ENCODE measurements at places on chromosomes 7 and 10.

DNA sequence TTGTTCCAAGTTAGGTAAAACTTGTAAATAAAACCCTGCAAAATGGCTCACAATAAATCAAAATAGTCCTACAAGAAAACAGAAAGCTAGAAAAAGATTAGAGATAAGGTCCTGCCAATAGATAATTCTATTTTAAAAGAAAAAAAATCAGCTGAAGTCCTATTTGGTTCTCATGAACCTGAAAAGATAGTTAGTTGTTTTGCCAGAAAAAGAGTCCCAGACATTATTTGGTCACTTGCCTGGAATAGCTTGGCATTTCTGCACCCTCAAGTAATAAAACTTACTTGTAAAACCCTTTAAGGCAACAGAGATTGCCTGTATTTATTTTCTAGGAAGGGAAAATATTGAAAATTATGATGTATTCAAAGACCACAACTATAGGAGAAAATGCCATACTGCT lies 47.7 kb downstream of the LRRN3 start:
- DNase-seq: no peak

DNA sequence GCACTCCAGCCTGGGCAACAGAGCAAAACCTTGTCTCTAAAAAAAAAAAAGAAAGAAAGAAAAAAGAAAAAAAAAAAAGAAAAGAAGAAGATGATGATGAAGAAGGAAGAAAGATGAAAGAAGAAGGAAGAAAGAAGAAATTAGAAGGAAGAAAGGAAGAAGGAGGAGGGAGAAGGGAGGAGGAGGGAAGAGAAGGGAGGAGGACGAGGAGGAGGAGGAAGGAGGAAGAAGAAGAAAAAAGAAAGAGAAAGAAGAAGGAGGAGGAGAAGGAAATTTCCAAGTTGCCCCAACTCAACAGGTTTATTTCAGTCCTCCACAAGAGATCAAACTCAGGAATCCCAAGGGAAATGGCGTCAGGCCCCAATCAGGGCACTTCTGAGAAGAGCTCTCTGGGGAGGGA lies 115.7 kb downstream of the ABLIM1 start:
- no peak for DNase-seq

- DNase-seq: no peak
These were observed 6.1 kb downstream of the LAT2 start for GRCh38 chr7:74215921-74216320.

DNA sequence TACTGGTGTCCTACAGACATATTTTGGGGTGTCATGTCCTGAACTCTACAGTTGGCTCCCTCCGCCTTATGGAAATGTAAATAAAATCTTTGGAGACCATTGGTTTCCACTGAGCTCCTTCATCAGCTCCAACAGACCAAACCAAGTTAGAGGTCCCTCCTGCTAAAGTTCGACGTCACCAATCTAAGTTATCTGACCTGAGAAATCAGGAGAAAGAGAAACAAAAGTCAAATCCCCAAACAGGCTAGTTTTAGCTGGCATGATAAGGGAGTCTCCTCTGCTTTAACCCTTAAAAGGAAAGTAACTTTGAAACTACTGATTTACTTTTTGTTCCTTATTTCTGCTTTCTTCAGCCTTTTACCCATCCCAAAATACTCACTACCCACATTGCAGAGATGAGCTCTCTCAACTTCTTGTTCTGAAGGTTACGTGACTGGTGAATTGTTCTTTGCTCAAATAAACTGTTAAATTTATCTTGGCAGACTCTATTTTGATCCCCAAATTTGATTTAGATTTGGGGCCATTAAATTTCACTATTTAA lies 39.9 kb downstream of the AVL9 start:
- DNase-seq: no peak

GRCh38 chr10:119367841-119368549 lies 160.6 kb downstream of the GRK5 start:
- DNase-seq: no peak

GRCh38 chr7:55946545-55946944 lies 5.1 kb upstream of the MRPS17 start:
- no peak for DNase-seq

DNA sequence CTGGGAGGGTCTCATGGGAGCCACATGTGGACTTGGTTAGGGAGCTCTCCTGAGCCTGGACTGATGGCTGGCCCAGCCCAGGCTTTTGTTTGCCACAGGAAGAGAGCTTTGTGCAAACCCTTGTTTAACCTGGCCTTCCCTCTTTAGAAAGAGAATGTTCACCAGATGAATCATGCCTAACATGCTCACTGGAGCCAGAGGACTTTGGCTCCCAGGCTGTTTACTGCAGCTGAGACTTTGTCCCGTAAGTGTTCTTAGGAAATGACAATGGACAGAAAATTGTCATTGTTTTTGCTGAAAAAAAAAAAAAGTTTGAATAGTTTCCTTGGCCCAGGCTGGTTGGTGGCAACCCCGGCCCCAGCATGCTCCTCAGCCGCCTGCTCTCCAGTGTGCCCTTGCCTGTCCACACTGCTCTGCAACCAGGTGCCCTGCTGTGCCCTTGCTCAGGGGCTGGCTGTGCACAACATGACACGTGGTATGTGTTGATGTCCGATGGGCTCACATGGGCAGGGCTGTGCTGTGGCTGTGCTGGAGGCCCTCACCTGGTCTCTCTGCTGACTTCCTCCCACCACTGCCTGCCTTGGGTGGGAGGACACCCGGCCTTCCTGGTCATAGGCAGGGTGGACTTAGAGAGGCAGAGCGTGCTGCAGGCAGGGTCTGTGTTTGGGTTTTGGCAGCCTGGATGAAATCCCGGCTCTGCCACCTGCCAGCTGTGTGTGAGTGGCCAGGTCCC lies 215.3 kb upstream of the ZNF32 start:
- DNase-seq: no peak

- DNase-seq: no peak
These were observed 89.7 kb upstream of the PRKAR2B start for GRCh38 chr7:106954840-106955239.

- no peak for DNase-seq
These were observed 60.2 kb upstream of the COMTD1 start for GRCh38 chr10:75295868-75296441.

- DNase-seq: no peak
These were observed 37.6 kb downstream of the C10orf105 start for GRCh38 chr10:71681977-71682376.

DNA sequence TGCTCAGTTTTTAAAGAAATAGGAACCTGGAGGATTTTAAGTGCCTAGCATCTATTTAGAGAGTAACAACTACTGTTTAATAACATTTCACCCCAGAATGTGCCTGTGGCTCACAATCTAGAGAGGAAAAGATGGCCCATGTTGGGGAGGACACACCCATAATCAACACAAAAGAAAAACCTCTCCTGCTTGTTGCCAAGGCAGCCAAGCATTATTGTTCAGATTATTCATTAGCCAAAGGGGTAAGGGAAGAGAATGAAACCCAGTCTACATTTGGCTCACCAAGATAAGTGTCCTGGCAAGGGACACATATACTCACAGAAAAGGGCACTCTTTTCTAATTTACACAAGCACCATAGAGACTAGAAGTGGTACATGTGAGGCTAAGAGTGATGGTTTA lies 17.7 kb upstream of the IFIT1B start:
- DNase-seq: no peak

- DNase-seq: no peak
These were observed 120.0 kb downstream of the SEMA3E start for GRCh38 chr7:83528925-83529423.

- DNase-seq: no peak
These were observed 216.3 kb downstream of the CHRM2 start for GRCh38 chr7:137084607-137085380.

DNA sequence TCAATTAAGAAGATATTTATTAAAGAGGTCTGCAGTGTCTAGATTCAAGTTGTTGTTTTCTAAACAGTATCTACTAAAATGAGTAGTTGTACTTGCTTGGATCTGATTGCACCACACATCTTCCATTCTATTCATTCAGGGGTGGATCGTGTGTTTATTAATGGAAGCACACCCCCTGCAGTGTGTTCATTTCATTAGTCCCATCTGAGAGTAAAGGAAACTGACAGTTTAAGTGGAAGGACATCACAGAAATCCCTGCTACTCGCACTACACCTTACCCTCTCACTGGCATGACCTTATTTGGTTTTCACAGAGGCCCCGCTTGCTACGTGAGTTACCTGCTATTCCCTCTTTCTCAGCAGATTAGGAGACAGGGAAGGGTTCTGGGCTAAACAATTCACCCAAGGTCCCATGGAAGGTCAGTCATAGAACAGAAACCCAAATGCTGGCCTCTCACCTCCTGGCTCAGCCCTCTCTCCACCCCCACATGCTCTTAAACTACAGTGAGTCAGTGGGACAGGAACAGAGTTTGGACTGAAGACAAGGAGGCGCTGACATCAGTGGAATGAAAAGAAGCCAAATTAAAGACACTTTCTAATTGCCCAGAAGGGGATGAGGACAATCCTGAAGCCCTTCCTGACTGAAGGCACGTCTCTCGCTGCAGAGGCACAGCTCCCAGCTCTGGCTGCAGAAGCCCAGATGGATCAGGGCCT lies 369.2 kb upstream of the NRP1 start:
- DNase-seq: no peak

DNA sequence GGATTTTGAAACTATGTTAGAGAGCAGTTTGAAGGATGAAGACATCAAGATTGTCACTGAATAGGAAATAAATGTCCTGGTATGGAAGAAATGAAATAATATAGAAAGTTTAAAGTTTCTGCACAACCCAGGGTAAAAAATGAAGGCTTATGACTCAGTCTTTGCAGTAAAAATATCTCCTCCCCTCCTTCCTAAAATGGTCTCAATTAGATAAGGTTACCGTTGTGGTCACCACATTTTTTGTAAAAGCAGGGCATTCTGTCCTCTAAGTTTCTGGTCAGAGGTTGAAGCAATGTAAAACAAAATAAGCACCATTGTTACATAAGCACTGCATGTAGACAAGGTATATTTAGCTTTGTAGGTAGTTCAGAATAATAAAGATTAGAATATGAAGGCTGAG lies 403.5 kb downstream of the SUGCT start:
- DNase-seq: no peak

GRCh38 chr7:31892099-31892829 lies 177.9 kb downstream of the PDE1C start:
- DNase-seq: no peak

- DNase-seq: no peak
These were observed 79.1 kb upstream of the MYL10 start for GRCh38 chr7:101708223-101708622.

- no peak for DNase-seq
These were observed 14.4 kb downstream of the NUDT1 start for GRCh38 chr7:2256306-2257045.

DNA sequence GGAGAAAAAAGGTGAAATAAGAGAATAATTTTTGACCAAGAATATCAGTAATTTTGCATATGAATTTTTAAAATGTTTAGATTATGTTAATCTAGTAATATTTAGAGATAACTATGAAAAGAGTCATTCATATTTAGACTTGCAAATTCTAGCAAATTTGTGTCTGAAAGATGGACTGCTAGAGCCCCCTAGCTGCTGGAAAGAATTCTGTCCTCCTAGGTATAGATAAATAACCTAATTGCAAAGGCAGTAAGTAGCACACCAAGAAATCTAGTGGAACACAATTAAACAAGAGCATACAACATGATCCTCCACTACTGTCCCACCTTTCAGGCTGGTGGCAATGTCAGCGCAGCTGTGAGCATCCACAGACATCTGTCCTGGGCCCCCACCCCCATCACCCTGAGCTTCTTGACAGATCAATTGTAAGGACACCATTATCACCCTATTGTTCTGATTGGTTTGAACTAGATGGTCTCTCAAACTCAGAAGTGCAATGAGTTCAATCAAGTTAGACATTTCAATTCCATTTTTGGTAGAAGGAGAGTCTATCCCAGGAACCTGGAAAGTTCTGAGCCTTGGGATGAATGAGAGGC lies 15.0 kb upstream of the GFRA1 start:
- no peak for DNase-seq

DNA sequence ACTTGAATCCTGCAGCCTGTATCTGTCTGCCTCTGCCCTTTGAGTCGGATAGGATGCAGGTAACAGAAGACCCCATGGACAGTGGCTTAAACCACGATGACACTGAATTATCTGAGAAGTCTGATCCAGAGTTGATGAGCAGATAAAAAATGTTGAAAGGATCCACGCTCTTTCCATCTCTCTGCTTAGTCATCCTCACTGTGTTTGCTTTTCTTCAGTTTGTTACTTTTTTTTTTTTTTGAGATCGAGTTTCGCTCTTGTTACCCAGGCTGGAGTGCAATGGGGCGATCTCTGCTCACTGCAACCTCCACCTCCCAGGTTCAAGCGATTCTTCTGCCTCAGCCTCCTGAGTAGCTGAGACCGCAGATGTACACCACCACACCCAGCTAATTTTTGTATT lies 36.9 kb upstream of the GOLGA7B start:
- no peak for DNase-seq

DNA sequence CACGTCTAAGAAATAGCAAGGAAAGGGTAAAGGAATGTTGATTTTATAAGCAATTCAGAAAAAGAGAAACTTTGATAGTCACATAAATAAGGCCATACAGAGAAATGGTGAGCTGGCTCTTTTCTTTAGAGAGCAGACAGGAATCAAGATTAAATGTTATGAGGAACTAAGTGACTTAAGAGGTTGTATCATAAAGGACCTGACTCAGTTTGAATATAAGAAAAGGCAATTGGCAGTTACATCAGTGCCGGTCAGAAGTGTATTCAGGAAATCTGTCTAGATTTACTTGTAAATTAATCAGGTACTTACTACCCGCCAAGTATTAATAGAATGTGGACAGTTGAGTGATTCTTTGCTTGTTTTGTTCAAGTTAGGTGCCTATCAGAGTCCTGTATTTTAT lies 2.1 kb downstream of the MRPL32 start:
- DNase-seq: no peak

GRCh38 chr7:82760074-82760473 lies 316.5 kb upstream of the CACNA2D1 start:
- DNase-seq: no peak

DNA sequence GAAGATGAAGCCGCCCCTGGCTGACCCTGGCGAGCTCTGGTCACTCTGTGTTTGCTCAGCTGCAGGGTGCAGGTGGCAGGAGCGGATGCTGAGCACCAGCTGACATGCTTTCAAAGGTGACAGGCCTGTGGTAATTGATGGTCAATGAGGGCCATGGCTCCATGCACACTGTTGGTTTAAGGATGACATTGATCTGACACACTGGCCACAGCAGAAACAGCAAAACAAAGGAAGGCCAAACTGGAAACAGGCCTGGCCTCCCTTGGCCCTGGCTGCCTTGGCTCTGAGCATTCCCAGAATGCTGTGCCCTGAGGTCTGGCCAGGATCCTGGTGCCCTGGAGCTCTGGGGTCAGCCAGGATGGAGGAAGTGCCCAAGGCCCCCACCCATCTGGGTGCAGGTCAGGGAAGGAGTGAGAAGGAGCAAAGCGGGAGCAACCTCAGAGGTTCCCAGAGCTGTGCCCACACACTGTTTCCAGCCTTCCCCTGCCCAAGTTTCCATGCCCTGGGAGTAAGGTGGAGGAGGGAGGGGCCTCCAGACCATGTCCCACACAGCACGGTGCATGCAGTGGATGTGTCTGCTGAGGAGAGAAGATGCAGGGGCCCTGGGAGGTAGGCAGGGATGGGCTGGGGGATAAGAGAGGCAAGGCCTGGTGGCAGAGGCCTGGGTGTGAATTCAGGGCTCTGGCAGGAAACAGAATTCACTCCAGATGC lies 302.2 kb downstream of the RPS24 start:
- no peak for DNase-seq

Data from stimulated activated CD4-positive, alpha-beta T cell treated with anti-CD3 and anti-CD28 coated beads, TNF-alpha, amount 100 ng/mL, for 1 hour (primary cell).